ENCODE measurements at places on chromosomes 13 and 19.

- DNase-seq = peak; percentile 14
Observed at GRCh38 chr13:103203735-103204330, 137.6 kb upstream of the SLC10A2 start.

DNA sequence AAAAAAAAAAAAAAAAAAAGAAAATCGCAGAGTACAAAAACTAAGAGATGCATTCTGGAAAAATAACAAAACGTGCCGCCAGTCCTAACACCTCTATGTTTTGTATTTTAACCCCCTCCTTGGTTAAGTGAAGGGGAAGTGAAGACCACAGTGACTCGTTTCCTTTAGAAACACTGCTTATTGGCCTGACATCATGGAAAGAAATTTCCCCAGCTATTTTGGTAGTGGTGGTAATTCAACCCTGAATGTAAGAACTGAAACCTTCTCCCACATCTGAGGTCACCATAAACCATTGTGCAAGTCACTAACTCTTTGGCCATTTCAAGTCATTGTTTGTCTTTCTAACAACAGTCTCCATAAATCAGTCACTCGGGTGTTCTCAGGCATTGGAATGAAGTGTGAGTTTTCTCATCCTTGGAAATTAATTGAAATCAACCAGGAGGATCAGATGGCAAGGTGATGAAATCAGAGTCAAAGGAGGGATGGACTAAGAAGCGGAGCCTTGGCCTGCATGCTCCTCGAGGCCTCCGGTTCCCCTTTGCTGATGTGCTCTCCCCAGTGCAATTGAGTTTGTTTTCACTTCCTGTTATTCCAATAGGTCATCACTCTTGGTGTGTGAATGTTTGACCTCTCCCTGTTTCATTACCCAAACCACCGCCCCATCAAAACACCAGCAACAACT lies 443.9 kb downstream of the FGF9 start:
- DNase-seq = no peak

GRCh38 chr19:55554302-55554701 lies 9.0 kb upstream of the SBK3 start:
- no peak for DNase-seq

- no peak for DNase-seq
Observed at GRCh38 chr19:13865571-13866462, 11.1 kb upstream of the NANOS3 start.

DNA sequence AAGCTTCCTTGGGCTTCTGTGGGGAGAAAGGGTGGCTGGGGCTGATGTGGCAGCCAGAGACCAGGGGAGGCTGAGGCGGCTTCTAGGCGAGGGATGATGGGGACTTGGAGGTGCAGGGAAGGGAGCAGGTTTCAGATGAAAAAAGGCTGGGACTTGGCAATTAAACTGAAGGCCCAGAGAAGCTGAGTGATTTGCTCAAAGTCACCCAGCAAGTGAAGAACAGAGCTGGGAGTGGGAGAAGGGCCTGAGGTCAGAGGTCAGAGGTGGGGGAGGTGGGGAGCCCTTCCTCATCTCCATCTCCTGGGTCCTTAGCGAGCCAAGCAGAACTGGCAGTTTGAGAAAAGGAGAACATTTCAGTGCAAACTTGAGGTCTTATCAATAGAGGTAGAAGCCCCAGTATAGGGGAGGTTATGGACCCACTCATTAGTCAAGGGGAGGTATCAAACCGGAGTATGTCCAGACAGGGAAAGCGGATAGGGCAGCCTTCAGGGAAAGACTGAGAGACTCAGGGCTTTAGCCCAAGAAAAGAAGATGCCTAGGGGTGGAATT lies 49.6 kb upstream of the NFIC start:
- DNase-seq = no peak

DNA sequence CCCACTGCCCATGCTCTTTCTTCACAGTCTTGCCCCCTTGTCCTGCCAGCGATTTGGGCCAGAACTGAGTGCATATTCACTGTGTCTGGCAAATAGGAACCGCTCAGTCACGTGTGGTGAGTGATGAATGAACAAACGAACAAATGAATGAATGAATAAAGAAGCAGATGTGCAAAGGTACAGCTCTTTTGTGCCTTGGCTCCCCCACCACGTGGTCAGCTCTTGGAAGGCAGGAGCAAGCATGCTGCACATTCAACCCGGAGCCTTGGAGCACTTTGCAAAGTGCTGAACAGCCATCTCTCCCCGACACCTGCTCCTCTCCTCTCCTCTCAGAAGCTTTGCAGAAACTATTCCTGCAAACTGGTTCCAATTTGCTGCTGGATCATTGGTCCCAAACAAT lies 52.4 kb downstream of the LATS2 start:
- no peak for DNase-seq

DNA sequence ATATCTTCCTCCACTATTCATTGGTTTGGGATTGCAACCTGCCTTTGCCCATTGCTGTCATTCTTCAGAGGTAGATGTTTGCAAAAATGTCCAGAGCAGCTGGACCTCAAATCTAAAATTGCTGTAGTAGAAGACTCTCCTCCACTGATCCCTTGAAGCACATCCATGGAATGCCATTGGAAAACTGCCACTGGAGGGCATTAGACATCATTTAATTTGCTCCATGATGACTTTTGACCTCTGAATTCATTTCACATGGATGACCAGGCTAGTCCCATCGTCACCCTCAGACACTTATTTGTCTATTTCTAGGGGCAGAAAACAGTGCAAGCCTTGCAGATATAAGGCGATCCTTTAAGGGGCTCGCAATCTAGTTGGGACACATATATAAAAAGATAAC lies 33.9 kb upstream of the FLT1 start:
- no peak for DNase-seq

- DNase-seq = no peak
Observed at GRCh38 chr13:28582892-28583240, 76.1 kb upstream of the POMP start.

- DNase-seq = no peak
Observed at GRCh38 chr13:65656740-65657329, 1573.3 kb downstream of the PCDH9 start.

GRCh38 chr13:35824825-35825224 lies 306.4 kb downstream of the DCLK1 start:
- no peak for DNase-seq

GRCh38 chr13:39036212-39036611 lies 1.7 kb downstream of the PROSER1 start:
- DNase-seq = no peak

GRCh38 chr13:79501538-79502232 lies 20.7 kb downstream of the NDFIP2 start:
- DNase-seq = no peak

- no peak for DNase-seq
Observed at GRCh38 chr13:89372193-89372592, 1701.0 kb downstream of the SLITRK5 start.

DNA sequence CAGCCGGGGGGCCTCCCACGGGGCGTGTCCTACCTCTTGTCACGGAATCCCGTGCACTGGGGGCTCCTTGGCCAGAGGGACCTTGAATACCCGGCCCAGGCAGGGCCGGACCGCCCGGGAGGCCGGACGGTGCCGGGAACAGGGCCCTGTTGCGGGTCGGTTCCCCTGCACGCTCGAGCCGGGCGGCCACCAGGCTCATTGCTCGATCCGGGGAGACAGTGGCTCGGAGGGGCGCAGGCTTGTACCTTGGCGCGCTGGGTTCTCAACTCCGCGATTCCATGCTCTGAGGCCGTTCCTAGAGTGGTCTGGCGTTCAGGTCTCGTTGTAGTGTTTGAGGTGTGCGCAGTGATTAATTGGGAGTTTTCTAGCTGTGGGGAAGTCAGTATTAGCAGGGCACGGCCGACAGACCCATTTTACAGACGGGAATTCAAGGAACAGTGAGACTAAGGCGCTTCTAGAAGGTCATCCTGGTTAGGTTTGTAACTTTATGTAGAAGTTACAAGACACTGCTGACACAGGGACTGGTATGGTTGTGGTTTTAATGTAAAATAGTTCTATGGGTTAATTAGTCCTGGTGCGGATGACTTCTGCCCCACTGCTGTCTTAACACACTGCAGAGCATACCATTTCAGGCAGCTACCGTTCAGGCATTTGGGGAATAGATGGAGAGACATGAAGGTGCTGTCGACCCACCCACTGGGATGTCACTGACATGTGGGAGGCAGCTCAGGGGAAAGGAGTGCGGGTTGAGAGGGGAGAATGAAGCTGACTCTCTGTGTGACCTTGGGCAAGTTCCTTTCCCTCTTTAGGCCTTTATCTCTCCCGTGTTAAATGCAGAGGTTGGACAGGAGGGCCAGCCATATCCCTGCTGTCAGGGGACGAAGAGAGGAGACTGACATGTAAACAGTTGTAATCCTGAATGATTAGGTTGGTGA lies 592 bp downstream of the CLPTM1 start:
- DNase-seq = no peak

Data from NCI-H510A (cell line).